ENCODE measurements at places on chromosomes 16 and 17.

DNA sequence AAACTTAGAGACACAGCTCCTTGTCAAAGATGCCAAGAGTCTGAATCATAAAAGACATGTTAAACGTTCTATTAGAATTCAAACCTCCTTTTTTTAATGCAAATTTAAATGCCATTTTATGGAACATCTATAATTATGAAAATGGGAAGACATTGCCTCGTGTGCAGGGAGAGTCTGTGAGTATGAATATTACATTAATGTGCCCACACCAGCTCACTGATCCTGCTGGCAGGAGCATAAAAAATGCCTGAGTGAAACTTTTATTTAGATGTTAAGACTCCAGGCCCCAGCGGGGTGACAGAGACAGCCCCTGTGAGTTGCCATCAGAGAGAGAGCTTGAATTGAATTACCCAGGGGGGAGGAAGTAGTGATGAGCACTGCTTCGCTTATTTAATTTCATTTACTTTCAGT is 84.8 kb downstream of the SNX11 start:
- DNase-seq: no peak

DNA sequence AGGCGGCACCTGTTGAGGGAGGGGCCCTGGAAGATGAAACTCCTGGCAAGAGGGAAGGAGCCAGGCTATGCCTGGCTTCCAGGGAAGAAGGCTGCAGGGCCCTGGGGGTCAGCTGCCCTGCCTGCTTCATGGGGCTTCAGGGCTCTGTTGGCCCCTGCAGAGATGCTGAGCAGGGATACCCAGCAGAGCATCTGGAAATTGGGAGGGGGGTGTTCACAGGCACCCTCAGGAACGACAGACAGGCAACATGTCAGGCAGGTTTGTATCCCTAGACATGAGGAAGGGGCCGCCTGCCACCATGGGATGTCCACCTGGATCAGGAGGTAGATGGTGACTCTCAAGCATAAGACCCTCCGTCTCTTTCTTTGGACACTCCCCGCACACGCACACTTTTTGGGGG is 13.8 kb upstream of the ZNF423 start:
- DNase-seq: no peak

- DNase-seq: no peak
These were observed 7.0 kb downstream of the KNOP1 start for GRCh38 chr16:19710991-19711545.

DNA sequence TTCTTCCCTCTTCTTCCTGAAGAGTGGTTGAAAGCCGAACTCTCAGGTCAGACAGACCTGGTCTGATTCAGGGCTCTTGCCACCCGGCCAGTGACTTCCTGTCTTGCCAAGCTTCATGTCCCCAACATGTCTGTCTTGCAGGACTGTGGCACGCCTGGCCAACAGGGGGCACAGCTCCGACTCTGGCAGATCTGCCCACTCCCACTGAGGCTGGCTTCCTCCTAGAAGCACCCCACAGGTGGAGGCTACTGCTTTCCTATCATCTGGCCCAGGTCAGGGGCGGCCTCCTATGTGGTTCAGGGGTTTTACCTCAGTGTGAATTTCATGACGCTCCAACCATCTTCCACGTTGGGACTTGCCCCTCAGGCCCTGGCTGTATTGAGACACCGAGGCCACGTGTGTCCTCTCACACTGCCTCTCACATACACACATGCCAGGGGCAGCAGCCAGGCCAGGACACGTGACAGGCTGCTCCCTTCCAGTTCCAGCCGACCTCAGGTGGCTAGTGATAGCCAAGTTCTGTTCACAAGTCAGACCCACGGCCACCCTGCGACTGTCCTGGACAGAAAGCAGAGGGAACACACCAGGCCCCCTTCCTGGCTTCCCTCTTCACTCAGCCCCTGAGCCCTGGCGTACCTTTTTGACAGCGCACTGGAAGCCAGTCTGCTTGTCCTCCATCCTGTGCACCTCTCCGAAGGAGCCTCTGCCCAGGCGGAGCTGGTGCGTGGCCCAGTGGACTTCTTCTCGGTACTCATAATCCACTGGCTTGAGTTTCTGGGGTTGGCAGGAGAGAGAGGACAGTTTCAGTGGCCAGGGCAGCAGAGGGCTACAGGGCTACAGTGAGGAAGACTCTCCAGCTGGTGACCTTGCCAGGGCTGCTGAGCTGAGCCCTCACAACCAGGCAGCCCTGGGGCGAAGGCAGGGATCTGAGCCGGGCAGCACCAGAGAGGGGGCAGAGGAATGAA is 22.6 kb upstream of the SPATA32 start:
- peak; percentile 38 for DNase-seq

GRCh38 chr16:3646348-3646920 is 8.1 kb upstream of the DNASE1 start:
- DNase-seq: no peak

DNA sequence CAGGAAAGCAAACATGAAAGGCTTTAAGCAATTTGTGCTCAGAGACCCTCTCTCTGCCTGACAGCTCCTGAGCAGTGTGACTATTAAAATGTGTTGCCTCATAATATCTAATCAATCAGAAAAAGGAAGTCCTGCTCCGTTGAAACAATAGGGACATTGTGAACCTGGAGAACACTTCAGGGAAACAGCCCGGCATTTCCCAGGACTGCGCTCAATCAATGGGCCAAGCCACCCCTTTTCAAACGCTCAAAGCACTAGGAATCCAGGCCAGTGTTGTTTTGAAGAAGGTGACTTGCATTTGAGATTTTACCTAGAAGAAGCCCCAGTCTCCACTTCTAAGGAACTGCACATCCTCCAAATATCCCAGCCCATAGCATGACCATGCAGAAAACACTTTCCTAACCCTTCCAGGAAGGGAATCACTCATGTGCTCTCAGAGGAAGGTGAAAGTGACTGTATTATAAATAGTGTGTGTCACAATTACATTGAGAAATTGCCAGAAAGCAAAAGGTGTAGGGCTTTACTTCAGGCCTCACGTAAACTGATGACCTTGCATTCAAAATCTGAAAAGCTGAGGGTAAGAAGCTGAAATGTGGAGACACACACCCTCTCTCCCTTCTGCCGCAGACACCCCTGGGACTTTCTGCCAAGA is 19.4 kb downstream of the CDRT4 start:
- DNase-seq: no peak
